ENCODE measurements at places on chromosomes 16 and 17.
A peak's percentile ranks its signal among the peaks of the same experiment; 100 is the strongest.

DNA sequence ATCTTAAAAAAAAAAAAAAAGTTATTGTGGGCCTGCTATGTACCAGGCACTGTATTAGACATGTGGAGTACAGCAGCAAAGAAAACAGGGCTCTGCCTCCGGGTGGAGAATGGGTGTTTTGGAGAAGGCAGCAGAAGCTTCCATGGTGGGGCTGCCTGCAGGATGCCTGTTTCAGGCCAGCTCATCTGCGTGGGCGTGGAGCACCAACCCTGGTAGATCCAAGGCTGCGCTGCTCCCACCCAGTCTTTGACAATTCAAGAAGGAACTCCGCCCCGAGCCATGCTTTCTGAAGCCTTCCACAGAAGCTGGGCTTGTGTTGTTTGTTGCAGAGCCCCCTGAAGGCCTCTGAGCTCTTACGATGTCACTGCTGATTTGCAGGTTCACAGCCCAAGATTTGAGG lies 23.2 kb upstream of the CACNG1 start:
- DNase-seq: no peak

DNA sequence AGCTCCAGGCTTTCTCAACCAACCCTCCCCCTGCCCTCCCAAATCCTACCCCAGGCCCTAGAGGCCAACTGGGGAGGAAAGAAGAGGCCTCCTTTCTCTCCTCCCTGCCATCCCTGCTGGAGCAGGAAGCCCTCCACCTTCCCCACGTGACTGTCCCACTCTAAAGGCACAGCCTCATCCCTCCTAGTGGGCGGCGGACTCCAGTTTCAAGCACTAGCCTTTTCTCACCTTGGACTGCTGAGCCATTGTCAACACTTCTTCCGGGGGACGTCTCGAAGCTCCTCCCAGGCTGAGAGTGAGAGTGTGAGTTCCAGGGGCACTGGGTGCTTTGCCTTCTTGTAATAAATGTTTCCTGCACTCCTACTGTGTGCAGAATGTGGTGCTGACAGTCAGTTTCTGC lies 21.4 kb upstream of the IRX6 start:
- DNase-seq: no peak

DNA sequence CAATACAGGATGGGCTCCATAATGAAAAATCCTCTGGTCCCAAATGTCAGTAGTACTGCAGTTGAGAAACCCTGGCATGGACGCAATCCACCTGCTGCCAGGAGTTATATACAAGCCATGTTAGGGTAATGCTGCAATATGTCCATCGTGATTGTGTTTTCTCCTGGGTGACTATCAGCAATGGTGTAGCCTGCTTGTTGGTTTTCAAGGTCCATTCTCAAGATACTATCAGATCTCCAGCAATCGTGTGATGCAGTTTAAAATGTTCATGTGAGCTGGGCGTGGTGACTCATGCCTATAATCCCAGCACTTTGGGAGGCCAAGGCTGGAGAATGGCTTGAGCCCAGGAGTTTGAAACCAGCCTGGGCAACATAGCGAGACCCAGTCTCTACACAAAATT lies 24.0 kb downstream of the ABCC1 start:
- DNase-seq: no peak

DNA sequence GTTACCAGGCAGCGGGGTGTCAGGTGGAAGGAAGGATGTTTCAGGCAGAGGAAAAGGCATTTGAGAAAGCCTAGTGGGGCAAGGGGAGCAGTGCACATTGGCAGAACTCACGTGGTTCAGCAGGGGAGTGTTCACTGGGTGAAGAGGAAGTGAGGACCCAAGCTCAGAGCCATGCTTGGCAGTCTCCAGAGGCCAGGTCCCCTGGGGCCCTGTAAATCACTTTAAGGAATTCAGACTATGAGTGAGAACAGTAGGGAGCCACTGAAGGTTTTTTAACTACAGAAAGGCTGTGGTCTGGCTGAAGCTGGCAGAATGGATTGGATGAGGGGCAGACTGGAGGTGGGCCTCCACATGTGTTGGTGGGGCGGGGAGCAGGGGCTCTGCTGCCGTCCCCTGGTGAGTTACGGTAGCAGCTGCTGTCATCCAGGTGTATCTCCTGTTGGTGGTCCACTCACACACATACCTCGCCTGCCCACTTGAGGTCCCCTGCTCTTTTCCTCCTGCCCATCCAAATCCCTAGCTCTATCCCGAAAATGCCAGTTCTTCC lies 5.1 kb downstream of the CLEC16A start:
- DNase-seq: peak; percentile 46

GRCh38 chr17:81291662-81292061 lies 3.4 kb downstream of the SLC38A10 start:
- DNase-seq: peak; percentile 71

DNA sequence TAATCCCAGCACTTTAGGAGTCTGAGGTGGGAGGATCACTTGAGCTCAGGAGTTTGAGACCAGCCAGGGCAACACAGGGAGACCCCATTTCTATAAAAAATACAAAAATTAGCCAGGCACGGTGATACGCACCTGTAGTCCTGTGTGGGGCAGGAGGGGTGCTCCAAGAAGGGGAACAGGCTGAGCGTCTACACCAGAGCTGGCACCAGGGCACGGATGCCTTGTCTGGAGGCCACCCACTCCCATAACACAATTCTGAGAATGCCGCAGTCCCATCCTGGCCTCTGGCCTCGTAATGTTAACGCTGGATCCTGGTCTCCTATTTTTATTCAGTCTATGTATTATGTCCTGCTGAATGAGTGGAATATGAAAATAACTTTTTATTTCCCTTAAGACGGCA lies 161.3 kb downstream of the WSCD1 start:
- DNase-seq: no peak

DNA sequence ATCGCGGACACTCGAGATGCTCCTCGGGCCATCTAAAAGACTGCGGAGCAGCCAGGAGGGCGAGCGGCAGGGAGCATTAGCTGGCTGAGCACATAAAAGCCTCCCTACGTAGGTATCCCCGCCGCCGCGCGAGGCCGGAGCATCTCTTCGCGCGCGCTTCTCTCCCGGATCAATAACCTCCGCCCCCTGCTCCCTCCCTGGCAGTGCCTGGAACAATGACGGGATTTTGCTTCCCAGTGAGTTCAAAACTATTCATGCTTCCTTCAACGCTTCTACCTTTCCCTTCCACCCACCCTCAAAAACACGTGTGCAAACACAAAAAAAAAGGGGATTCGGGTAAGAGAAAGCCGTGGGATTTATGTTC lies 984 bp downstream of the CENPV start:
- peak; percentile 32 for DNase-seq

DNA sequence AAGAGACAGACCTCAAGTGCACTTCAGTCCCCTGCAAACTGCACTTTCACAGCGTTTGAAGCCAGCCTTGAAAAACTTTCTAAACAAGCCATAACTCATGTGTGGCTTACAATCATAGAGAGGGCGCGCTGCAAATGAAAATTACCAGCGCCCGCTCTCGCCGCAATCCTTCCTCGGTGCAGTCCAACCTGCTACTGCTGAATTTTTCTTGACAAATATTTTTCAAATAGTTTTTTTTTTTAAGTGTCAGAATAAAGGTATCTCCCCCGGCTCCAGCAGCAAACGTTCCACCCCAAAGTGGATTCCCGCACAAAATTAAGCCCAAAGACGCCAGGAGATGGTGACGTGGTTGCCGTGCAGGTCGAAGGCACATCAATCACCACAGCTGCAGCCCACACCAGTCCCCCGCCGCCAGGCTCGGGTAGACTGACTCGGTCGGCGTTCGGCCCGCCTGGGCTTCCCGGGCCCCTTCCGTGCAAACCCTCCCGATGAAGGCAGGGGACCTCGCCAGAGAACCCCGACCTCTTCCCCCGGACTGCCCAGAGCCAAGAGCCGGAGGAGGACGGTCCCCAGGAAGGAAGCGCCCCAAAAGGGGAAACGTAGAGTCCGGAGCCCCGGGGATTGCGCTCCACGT lies 630 bp downstream of the GRB2 start:
- peak; percentile 48 for DNase-seq

GRCh38 chr17:42133461-42134041 lies 10.9 kb downstream of the HSPB9 start:
- no peak for DNase-seq

DNA sequence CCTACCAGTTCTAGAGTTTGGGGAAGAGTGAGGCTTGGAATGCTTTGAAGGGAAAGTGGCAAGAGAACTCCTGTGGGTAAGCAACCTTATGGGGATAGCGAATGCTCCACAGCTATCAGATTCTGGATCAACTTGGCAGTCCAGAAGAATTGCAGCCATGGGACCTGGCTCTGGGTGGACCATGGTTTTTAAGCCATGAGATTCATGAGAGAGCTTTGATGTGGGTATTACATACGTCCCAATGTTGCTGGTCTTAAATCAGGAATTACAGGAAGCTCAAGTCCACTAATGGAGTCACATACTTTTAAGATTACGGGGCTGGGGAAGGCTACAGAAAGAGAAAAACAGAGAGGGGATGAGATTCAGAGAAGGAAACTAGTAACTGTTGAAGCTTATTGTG lies 142.5 kb upstream of the ELAC2 start:
- no peak for DNase-seq

DNA sequence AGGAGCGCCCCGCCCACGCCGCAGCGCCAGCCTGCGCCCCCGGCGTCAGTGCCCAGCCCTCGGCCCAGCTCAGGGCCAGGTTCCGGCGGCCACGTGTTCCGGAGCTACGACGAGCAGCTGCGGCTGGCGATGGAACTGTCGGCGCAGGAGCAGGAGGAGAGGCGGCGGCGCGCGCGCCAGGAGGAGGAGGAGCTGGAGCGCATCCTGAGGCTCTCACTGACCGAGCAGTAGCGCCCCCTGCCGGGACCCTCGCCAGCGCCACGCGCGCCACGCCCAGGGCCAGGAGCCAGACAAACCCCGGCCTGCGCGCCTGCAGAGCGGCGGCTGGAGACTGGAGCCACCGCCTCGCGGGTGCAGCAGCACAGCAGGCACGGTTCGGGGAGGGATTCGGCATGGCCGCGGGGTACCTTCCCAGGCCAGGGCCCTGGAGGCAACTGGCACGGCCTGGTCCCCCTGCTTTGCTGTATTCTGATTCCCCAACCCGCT lies 9.3 kb downstream of the CORO6 start:
- peak; percentile 96 for DNase-seq

DNA sequence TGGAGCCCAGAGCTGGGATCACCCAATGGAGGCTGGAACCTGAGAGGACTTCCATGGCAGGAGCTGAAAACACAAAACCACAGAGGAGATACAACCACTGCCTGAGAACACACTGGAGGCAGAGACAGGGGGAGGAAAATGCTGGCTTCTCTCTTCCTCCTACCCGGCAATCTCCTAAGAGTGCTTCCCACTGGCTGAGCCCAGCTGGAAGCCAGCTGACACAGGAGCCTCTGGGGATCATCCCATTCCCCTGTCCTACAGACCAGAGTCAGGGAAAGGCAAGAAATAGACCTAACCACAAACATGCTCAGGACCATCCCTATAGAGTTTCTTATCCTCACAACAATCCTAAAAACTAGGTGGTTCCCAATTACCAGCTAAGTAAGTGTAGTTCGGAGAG lies 112.4 kb upstream of the CDH5 start:
- DNase-seq: no peak

- no peak for DNase-seq
Measured at GRCh38 chr17:20983359-20983637, 59.5 kb downstream of the USP22 start.

DNA sequence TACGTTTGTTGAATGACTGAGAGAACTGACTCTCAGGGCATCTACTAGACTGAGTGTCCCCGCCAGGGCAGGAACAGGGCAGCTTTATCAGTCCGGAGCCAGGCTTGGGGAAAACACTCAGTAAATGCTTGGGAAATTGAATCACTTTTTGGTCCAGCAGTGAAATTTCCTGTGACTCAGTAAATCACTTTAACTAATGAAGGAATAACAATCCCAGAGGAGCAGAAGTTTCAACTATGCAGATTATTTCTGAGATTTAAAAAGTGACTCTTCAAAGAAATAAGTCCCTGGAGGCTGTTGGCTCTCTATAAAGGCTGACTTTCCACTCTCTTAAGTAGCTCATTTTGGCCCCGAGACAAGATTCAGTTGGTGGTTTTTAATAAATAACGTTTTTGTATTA lies 101.8 kb downstream of the FOXL1 start:
- peak; percentile 43 for DNase-seq

GRCh38 chr17:28047806-28048205 lies 5.3 kb downstream of the NLK start:
- no peak for DNase-seq

GRCh38 chr16:2835638-2836493 lies 5.8 kb downstream of the ZG16B start:
- no peak for DNase-seq

Measured in muscle of leg (tissue), 16 donors.